ENCODE measurements at places on chromosomes 2 and 18. TPM values are rescaled to one million over a fixed set of nuclear protein-coding genes. Genes with fewer than 3 reads are reported as not detected.

DES gene
- total RNA-seq: 7.2 TPM

COL3A1 gene
- 7,536 TPM for total RNA-seq

RTKN gene
- 9.4 TPM for total RNA-seq

RFTN2 gene
- total RNA-seq: not detected

DNAJC5G gene
- total RNA-seq: not detected

LOXHD1 gene
- total RNA-seq: not detected

RAB1A gene
- 71.7 TPM for total RNA-seq

SP100 gene
- total RNA-seq: 104 TPM

DDX1 gene
- total RNA-seq: 75.3 TPM

UGT1A8 gene
- total RNA-seq: not detected

PRKAG3 gene
- total RNA-seq: not detected

TRIM43 gene
- total RNA-seq: not detected

METTL21A gene
- total RNA-seq: 9.9 TPM

NPAS2 gene
- 17.2 TPM for total RNA-seq

ABHD1 gene
- not detected for total RNA-seq

FEV gene
- not detected for total RNA-seq

TBR1 gene
- total RNA-seq: under 0.01 TPM

FBXO36 gene
- 5.0 TPM for total RNA-seq

LYG2 gene
- not detected for total RNA-seq

CYP27C1 gene
- total RNA-seq: not detected

PAIP2B gene
- under 0.01 TPM for total RNA-seq

HNRNPA3 gene
- total RNA-seq: 40.7 TPM

SLC38A11 gene
- 0.57 TPM for total RNA-seq

EN1 gene
- total RNA-seq: not detected

MOCOS gene
- total RNA-seq: 24.9 TPM

CABYR gene
- 2.9 TPM for total RNA-seq

POTEI gene
- total RNA-seq: not detected

TLX2 gene
- not detected for total RNA-seq

IL18R1 gene
- total RNA-seq: 0.43 TPM

UNC80 gene
- total RNA-seq: not detected

CNGA3 gene
- not detected for total RNA-seq

AMER3 gene
- total RNA-seq: not detected

INPP5D gene
- total RNA-seq: 0.14 TPM

HTRA2 gene
- 54.1 TPM for total RNA-seq

TPO gene
- not detected for total RNA-seq

RNF138 gene
- total RNA-seq: 12.7 TPM

UNC50 gene
- total RNA-seq: 34.4 TPM

MREG gene
- 3.0 TPM for total RNA-seq

CCDC85A gene
- 6.7 TPM for total RNA-seq

Data from placental pericyte (primary cell).